Stomach (tissue), 19 donors: ENCODE measurements at places on chromosomes 11 and 22. TPM values are rescaled to one million over a fixed set of nuclear protein-coding genes. Genes with fewer than 3 reads are reported as not detected.

Gene SLC25A17
- 6.2 TPM for total RNA-seq

Gene PANX2
- total RNA-seq, result 1.6 TPM

Gene HEPHL1
- total RNA-seq, result not detected

Gene KCNJ1
- not detected for total RNA-seq

Gene HMOX1
- total RNA-seq, result 23.3 TPM

Gene GGTLC2
- not detected for total RNA-seq

Gene MS4A2
- total RNA-seq, result not detected

Gene ME3
- 65.2 TPM for total RNA-seq

Gene OR9Q2
- not detected for total RNA-seq

Gene LUZP2
- not detected for total RNA-seq

Gene C22orf39
- 46.3 TPM for total RNA-seq

Gene DUSP8
- total RNA-seq, result 0.58 TPM

Gene TRIM48
- not detected for total RNA-seq

Gene DCDC1
- total RNA-seq, result 0.55 TPM

Gene CNTF
- total RNA-seq, result 3.9 TPM

Gene ARHGAP1
- total RNA-seq, result 57.6 TPM
